Endothelial cell (in vitro differentiated cells): ENCODE measurements at places on chromosomes 11 and 22. TPM values are rescaled to one million over a fixed set of nuclear protein-coding genes. Genes with fewer than 3 reads are reported as not detected.

PATE4 gene
- total RNA-seq: 0.31 TPM

PEX26 gene
- total RNA-seq: 49.7 TPM

OR10A2 gene
- not detected for total RNA-seq

LZTR1 gene
- total RNA-seq: 113 TPM

DNA sequence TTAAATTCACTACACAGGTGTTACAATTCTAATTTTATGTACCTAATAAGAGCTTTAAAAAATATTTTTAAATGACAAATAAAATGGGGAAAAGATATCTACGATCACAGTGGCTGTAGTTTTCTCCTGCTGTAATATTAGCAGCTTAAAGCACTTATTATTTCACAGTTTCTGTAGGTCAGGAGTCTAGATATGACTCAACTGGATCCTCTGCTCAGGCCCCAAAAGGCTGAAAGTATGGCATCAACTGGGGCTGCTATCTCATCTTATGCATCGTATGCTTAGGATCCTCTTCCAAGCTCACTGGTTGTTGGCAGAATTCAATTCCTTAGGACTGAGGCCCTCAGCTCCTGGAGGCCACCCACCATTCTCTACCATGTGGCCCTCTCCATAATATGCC lies 12.8 kb downstream of the FBXO3 start:
- peaks cover 28% of the 10 kb centered on the region for H3K36me3 ChIP-seq
- no peak for DNase-seq
- H3K4me3 ChIP-seq: no peak overlapping the region
- no peaks in the 10 kb centered on the region for H3K4me1 ChIP-seq

- no peak overlapping the region for H3K4me3 ChIP-seq
- H3K4me1 ChIP-seq: no peaks in the 10 kb centered on the region
- no peak for DNase-seq
- peaks cover 5% of the 10 kb centered on the region for H3K27me3 ChIP-seq
- no peak overlapping the region for H3K27ac ChIP-seq
Measured at GRCh38 chr11:119878990-119879389, 150.0 kb upstream of the NECTIN1 start.

DNA sequence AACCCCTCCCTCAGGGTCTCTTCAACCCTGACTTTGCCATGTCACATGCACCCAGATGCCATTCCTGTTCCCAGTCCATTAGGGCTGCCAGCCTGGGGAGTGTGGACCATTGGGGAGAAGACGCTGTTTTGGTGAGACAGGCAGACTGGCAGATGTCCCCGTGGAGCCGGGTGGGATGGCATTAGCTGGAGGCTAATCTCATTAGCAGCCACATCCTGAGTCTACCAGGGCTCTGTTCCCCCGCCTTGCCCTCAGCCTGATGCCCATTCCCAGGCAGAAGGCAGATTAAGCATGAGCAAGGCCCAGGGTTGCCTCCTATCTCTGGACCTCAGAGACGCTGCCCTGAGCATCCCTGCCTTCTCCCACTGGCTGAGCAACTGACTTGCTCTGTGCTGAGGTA lies 46.4 kb upstream of the ALX4 start:
- DNase-seq: no peak
- no peaks in the 10 kb centered on the region for H3K4me1 ChIP-seq
- peaks cover 2% of the 10 kb centered on the region for H3K27me3 ChIP-seq
- H3K27ac ChIP-seq: no peak overlapping the region
- no peaks in the 10 kb centered on the region for H3K36me3 ChIP-seq
- no peak overlapping the region for H3K4me3 ChIP-seq

DNA sequence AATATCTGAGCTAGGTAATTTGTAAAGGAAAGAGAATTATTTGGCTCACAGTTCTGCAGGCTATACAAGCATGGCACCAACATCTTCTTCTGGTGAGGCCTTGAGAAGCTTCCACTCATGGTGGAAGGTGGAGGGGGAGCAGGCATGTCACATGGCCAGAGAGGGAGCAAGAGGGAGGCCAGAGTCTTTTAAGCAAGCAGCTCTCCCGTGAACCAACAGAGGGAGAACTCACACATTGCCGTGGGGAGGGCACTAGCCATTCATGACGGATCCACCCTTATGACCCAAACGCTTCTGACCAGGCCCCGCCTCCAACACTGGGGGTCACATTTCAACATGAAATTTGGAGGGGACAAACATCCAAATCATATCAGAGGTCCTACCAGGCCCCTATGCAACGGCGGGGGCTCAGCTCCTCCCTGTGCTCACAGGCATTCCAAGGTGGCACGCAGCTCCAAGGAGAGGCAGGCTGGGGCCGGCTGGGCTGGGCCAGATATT lies 4.6 kb downstream of the C11orf96 start:
- H3K4me3 ChIP-seq: no peak overlapping the region
- H3K36me3 ChIP-seq: peaks cover 3% of the 10 kb centered on the region
- peaks cover 4% of the 10 kb centered on the region for H3K4me1 ChIP-seq
- DNase-seq: no peak

GRCh38 chr11:66663741-66664296 lies 13.9 kb downstream of the RBM4B start:
- peaks cover 9% of the 10 kb centered on the region for H3K27me3 ChIP-seq
- DNase-seq: no peak
- H3K36me3 ChIP-seq: peaks cover 19% of the 10 kb centered on the region
- no peak overlapping the region for H3K27ac ChIP-seq
- H3K4me1 ChIP-seq: peaks cover 10% of the 10 kb centered on the region

- DNase-seq: no peak
- no peak within 1 kb of the TSS for H3K27ac ChIP-seq
- peak within 1 kb of the TSS; percentile 91 for H3K4me3 ChIP-seq
- no peaks in the 10 kb centered on the region for H3K36me3 ChIP-seq
- peaks cover 22% of the 10 kb centered on the region for H3K27me3 ChIP-seq
Measured at GRCh38 chr11:369336-370018, at the start of gene B4GALNT4. Gene B4GALNT4, plus strand, starts transcription at chr11:369499. Its CDS starts 305 bp downstream, at chr11:369804.

- no peaks in the 10 kb centered on the region for H3K27me3 ChIP-seq
- no peak for DNase-seq
- H3K4me3 ChIP-seq: no peak overlapping the region
- H3K4me1 ChIP-seq: no peaks in the 10 kb centered on the region
Measured at GRCh38 chr22:49502126-49502826, 325.4 kb downstream of the BRD1 start.

DNA sequence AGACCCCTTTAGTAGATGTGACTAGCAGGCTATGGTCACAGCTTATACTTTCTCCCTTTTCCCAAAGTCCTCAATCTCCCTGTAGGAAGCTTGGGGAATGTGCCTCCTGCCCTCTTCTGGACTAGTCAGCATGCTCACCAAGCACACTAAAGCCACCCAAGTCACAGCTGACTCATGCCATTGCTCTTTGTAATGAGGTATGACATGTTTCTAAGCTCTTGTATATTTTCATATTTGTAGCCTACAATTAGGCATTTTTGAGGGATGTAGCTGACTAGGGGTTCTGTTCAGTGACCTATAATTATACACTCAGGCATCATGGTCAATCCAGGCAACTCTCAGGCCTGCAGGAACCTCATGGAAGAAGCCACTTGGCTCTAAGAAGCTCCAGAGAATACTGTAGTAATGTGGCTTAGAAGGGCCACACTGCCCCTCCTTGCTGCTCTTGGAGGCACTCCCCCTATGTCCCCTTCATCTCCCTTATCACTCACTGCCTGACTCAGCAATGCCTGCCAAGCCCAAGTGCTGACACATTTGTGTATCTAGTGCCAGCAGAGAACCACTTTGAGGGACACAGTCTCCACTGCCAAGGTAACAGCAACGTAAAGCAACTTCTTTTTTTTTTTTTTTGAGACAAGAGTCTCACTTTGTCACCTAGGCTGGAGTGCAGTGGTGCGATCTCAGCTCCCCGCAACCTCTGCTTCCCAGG lies 86.2 kb downstream of the RPL27A start:
- H3K4me3 ChIP-seq: no peak overlapping the region
- no peaks in the 10 kb centered on the region for H3K4me1 ChIP-seq
- no peaks in the 10 kb centered on the region for H3K36me3 ChIP-seq

DNA sequence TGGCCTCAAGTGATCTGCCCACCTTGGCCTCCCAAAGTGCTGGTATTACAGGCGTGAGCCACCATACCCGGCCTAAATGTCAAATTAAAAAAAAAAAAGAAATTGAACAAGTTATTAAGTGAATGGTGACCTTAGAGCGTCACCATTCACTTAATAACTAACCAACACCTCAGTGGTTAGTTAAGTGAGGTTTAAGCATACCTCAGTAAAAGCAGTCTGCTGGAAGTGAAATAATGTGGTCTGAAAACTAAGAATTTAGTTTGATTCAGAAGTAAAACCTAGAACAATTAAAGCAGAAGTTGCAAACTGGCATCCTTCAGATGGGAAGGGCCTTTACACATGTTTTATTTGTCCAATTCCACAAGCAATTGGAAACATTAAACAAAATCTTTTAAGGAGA lies 71.5 kb downstream of the FCHSD2 start:
- H3K36me3 ChIP-seq: peaks cover 4% of the 10 kb centered on the region
- DNase-seq: no peak
- peaks cover 3% of the 10 kb centered on the region for H3K27me3 ChIP-seq
- H3K4me3 ChIP-seq: no peak overlapping the region

DNA sequence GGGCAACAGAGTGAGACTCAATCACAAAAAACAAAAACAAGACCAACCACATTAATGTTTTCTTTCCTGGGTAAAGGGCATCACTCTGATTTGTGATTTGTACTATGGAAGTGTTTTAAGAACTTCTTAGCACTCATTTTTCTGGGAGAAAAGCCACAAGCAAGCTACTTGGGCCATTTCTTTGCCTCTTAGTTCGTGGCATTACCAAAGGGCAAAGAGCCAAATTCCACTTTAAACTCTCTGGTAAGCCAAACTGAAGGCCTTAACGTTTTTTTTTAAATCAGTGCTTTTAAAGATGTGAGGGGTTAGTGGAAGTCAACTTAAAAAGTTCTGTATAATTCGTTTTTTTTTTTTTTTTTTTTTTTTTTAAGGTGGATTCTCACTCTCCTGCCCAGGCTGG lies 36.9 kb downstream of the CAT start:
- no peak for DNase-seq
- H3K27me3 ChIP-seq: no peaks in the 10 kb centered on the region
- H3K4me1 ChIP-seq: no peaks in the 10 kb centered on the region

DNA sequence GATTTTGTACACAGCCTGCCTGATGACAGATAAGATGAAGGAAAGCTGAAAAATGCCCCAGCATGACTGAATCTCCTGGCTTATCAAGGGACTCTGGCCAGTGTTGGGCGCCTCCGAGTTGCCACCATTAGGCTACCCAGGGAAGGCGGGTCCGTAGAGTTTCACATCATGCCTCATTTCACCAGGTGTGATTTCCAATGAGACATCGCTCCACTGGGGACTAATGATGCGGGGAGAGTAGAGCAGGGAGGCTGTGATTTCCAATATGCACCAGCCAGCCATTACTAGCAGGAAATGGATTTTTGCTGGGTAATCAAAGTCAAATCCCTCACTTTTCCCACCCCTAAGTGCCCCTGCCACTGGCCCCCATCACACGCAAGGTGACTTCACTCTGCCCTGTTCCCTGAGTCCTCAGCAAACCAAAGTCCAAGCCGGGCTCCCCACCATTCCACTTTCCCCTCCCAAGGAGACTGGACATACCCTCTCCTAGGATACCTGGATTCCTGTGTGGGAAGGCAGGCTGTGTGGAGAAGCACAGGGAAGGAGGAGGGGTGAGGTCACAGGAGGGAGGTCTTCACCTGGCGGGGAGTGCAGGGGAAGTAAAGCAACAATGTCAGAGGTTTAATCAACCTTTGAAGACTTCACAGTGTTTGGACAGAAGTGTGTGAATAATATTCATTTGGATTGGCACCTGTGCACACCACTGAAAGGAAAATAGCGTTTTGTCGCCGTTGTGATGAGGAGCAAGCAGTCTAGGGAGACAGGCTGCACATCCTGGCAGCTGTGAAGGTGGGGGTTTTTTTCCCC lies 613.3 kb upstream of the CADM1 start:
- H3K4me1 ChIP-seq: no peaks in the 10 kb centered on the region
- no peak overlapping the region for H3K27ac ChIP-seq
- peaks cover 1% of the 10 kb centered on the region for H3K27me3 ChIP-seq
- peaks cover 3% of the 10 kb centered on the region for H3K36me3 ChIP-seq
- H3K4me3 ChIP-seq: no peak overlapping the region
- no peak for DNase-seq
